ENCODE measurements at places on chromosomes 16 and 17.
A peak's percentile ranks its signal among the peaks of the same experiment; 100 is the strongest.

DNA sequence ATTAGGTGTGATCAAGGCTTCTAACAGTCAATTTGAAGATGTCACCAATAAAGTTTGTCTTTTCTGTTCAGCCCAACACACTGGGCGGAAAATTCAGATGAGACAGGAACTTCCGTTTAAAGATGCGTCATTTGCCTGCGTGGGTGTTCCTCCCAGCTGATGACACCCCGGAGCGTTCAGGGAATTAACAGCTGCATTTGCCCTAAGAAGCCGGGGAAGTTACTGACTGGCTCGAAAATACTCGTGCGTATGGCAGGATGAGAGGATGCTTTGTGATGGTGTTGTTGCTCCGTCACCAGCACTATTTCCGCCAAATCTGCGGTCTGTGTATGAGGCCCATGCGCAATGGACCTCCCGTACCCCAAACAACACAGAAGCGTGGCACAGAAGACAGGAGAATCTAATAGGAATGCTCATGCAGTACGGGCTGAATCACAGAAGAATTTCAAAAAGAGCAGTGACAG lies 11.9 kb upstream of the PVALEF start:
- no peak for DNase-seq

DNA sequence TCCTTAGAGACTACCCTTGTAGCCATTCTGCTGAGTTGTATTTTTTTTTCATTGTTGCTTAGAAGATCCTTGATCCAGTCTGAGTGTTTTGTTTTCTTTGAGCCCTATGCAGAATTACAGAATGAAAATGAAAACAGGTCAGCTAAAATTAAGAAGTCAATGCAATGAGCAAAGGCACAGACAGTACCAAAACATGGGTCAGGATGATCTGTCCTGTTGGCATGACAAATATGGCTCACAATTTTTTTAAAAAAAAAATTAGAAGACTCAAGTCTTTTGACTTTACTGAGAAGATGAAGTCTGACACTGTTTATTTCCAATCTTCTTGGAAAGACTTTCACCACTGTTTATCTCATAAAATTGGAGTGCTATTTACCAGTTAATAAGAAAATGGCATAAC lies 32.4 kb downstream of the KCNJ16 start:
- no peak for DNase-seq

DNA sequence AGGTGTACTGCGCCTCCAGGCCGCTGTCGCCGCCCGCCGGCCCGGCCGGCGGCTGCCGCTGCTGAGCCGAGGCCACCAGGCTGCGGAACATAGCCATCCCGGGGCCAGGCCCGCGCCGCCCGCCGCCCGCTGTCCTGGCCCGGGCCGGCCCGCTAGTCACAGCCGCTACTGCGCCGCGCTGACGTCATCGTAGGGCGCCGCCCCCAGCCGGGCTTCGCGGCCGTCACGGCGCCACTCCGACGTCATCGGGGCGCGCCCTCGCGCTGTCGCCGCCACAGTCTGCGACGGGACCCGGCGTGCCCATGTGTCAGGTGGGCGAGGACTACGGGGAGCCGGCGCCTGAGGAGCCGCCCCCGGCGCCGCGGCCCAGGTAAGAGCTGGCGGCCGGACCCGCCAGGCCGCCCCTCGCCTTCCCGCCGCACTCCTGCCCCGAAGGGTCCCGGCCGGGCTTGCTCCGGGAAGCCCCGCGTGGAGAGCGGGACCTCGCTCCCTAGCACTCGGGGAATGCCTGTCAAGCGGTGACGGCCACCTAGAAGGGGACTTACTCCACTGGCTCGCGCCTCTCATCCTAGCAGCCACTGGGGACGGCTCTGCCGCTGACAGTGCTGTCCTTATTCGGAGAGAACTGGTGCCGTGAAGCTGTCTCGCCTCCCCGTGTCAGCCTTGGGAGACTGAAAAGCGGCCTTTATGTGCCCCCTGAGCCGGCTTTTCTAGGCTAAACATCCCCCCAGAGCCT lies at the start of the genes CTU2 and RNF166:
Gene CTU2, plus strand, starts transcription at position 275 of the 736 bp plus-strand sequence. Its CDS starts 28 bp downstream, at position 303.
Gene RNF166, minus strand, starts transcription at position 180 of the 736 bp plus-strand sequence. Its CDS starts 83 bp downstream, at position 97.
- peak; percentile 96 for DNase-seq

DNA sequence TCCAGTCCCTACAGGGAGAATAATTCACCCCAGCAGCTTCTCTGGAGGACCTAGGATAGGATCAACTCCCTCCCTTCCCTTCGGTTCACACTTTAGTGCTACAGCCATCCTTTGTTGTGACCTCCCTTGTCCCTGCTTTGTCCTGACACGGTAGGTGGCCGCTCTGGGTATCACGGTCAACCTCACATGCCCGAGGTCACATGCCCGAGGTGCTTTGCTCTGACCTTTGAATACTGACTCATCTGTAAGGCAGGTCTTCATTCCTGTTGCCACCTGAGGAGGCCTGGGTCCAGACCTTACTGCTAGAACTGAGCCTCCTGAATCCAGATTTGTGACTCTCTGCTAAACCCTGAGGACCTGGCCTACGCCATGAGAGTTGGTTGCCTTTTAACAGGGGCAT lies 19.7 kb downstream of the ALKBH5 start:
- DNase-seq = no peak

DNA sequence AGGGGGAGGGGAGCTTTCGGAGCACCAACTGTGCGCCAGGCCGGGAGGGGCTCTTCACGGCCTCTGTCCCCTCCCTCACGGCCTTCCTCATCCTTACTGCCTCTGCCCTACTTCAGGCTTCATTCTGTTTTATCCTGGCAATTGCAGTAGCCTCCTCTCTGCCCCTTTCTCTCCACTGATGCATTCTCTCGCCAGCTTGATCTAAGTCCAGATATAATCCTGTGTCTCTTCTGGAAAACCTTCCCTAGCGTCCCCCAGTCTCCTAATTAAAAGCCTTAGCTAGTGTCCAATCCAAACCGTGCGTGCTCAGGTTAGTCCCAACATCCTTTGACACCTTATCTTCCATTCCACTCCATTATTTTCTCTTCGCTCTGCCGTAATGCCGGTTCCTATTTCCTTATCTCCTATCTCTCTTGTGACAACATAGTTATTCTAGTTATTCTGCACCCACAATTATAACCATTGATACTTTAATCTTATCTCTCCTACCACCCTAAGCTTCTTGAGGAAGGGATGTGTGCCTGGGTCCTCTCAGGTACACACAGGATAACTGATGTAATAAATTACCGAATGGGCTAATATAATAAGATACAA lies 869 bp downstream of the ZNF48 start:
- no peak for DNase-seq

GRCh38 chr16:85611194-85611443 lies 2.0 kb upstream of the GSE1 start:
- no peak for DNase-seq

DNA sequence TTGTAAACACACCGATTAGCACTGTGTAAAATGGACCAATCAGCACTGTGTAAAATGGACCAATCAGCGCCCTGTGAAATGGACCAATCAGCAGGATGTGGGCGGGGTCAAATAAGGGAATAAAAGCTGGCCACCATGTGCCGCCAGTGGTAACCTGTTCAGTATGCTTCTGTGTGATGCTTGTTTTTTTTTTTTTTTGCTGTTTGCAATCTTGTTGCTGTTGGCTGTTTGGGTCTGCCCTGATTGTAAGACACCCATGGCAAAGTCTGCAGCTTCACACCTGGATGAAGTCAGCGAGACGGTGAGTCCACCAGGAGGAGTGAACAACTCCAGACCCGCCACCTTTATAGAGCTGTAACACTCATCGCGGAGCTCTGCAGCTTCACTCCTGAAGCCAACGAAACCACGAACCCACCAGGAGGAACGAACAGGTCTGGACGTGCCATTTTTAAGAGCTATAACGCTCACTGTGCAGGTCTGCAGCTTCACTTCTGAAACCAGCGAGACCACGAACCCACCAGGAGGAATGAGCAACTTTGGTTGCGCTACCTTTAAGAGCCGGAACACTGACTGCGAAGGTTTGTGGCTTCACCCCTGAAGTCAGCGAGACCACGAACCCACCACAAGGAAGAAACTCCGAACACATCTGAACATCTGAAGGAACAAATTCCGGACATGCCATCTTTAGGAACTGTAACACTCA lies 85.0 kb upstream of the MED9 start:
- peak; percentile 59 for DNase-seq

- no peak for DNase-seq
These were observed 37.2 kb downstream of the CCDC182 start for GRCh38 chr17:57707892-57708291.

DNA sequence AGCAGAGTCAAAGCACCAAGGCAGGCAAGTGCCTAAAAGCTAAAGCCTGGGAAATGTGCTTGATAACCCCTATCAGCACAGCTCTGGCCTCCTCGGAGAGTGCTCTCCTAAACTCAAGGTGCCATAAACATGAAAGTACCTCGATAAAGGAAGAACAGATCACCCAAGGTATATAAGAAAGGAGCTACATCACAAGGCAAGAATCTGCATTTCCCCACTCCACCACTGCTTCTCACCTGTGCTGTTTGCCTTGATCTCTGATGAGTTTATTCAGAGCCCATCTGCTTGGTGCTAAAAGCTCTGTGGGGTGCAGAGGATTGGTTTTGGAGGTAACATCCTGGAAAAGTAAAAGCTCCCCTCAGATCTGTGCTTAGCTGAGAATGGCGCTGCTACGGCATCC lies 449.5 kb upstream of the CDH5 start:
- no peak for DNase-seq

DNA sequence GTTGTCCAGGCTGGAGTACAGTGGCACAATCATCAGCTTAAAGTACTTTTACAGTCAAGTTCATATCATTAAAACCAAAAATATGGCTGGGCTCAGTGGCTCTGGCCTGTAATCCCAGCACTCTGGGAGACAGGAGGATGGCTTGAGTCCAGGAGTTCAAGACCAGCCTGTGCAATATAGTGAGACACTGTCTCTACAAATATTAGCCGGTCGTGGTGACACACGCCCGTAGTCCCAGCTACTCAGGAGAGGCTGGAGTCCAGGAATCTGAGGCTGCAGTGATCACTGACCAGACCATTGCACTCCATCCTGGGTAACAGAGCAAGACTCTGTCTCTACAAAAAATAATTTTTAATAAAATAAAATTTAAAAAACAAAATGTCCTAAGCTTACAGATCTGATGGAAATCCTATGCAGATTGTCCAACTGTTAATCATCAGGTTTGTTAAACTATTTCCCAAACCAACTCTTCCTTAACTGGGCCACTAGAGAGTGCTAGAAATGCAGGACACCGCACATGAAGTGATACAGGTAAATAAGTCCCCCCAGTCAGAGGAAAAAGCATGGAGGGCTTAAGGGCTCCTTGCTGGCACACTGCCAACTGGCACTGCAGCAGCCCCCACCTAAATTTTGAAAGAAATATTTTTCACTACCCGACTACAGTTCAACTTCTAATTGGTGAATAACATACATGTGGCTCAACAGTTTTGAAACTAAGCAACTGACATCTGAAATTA lies 2.8 kb downstream of the USP22 start:
- peak; percentile 47 for DNase-seq

DNA sequence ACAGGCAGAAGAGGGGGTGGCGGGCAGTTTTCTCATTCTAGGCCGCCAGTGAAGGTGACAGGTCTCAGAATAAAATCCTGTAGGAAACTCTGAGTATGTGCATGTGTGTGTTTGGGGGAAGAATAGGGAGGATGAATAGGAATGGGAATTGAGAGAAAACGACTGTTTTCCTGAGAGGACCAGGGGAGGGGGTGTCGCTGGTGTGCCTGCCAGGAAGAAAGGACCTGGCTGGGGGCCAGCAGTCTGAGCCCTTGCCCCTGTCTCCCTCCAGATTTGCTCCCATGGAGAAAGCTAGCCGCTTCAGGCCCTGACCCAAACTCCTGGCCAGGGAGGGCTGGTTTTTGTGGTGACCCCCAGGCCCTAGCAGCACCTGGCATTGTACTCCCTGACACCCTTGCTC lies 14.4 kb downstream of the C17orf50 start:
- DNase-seq = no peak

DNA sequence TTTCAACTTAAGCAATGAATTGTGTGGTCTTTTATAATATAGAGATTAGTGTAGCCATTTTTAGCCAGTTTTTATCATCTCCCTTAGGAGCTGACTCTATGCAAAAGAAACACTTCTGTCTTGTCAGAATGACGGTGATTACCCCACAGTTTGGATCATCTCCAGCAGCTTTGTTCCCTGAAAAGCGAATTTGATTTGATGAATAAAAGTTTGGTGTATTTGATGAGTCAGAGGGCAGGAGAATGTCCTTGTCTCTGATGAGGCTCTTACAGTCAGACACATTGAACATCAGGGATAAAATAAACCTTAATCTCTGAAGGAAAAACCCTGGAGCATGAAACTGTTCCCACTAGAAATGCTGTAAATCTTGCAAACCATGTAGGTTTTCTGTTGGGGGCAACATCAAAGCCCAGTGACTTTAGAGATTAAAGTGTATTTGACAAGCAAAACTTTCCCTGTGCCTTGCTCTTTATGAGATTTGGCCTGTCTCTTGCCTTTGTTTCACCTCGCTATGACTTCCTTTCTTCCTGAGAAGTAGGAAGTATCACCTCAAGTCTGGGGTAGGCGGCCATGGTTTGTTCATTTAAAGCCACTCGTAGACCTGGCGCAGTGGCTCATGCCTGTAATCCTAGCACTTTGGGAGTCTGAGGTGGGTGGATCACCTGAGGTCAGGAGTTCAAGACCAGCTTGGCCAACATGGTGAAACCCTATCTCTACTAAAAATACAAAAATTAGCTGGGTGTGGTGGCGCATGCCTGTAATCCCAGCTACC lies 209.3 kb downstream of the FTO start:
- no peak for DNase-seq

DNA sequence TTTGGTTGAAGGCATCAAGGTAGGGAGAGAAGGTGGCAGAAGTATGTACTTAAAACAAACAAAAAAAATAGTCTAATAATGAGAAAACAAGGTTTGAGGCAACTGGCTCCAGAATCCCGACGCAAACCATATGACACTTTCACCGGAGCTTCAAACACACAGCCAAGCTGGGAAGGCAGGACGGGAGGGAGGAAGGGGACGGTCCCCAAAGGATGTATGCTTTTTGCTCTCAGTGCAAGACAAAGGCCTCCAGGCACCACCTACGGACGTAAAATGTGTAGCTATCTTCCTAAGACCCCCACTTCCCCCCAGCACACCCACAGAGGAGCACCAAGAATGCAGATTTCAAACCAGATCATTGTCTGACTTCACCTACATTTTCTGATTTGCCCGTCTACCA lies 102.3 kb downstream of the ZFHX3 start:
- no peak for DNase-seq

DNA sequence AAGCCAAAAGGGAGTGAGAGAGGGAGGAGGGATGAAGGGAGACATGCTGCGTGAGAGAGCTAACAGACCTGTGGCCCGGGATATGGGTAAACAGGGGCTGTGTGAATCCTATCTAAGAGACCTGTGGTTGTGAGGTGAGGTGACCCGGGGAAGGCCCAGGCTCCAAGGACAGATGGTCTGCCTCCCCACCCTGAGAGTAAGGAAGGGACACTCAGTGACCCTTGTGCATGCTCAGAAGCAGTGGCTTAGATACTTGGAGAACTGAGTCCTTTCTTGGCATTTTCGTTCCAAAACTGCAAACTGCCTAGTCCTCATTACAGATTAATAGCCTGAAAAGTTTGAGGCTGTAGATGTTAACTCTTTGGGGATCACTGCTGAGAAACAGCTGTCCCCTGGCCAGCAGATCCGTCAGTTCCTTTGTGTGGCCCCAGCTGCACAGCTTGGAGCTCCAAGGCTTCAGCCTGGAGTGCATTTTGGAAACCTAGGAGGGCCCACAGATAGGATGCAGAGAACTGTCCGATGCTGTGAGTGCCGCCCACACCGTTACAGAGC lies 121.6 kb downstream of the SMG6 start:
- DNase-seq = no peak

- no peak for DNase-seq
These were observed 2.5 kb downstream of the TRIM47 start for GRCh38 chr17:75875940-75876189.

Measured in activated T-cell treated with anti-CD3 and anti-CD28 coated beads, Interleukin-2, amount 50 U/mL, for 24 hours (primary cell).